ENCODE measurements at places on chromosomes 4 and X. TPM values are rescaled to one million over a fixed set of nuclear protein-coding genes. Genes with fewer than 3 reads are reported as not detected.

DHX15 gene
- 184 TPM for total RNA-seq

HUWE1 gene
- total RNA-seq = 137 TPM

PHOX2B gene
- total RNA-seq = 0.12 TPM

BMX gene
- 0.70 TPM for total RNA-seq

MAOB gene
- total RNA-seq = 12.9 TPM

DCHS2 gene
- 11.1 TPM for total RNA-seq
